ENCODE measurements at places on chromosomes 12 and 14.

DNA sequence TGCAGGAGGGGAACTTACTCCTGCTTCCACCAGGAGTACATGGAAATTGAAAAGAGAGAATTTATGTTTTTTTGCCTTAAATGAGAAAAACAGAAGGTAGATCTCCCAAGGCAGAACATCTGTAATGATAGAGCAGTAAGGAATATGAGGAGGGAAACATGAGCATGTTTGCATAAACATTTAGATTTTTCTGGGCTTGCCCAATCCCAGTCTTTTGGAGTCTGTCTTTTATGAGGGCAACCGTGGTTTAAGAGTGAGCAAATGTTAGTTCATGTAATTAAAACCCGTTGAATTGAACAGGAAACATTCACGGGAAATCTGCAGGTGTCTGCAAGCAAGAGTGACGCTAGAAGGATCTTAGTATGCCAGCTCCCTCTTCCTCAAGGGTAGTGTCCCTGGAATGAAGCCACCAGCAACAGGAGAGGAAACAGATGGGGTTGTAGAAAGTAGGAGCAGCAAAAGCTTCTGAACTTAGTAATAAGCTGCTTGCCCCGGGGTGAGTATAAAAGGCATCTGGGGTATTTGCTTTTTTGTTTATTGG is 79.3 kb downstream of the ARF6 start:
- no peak for DNase-seq

DNA sequence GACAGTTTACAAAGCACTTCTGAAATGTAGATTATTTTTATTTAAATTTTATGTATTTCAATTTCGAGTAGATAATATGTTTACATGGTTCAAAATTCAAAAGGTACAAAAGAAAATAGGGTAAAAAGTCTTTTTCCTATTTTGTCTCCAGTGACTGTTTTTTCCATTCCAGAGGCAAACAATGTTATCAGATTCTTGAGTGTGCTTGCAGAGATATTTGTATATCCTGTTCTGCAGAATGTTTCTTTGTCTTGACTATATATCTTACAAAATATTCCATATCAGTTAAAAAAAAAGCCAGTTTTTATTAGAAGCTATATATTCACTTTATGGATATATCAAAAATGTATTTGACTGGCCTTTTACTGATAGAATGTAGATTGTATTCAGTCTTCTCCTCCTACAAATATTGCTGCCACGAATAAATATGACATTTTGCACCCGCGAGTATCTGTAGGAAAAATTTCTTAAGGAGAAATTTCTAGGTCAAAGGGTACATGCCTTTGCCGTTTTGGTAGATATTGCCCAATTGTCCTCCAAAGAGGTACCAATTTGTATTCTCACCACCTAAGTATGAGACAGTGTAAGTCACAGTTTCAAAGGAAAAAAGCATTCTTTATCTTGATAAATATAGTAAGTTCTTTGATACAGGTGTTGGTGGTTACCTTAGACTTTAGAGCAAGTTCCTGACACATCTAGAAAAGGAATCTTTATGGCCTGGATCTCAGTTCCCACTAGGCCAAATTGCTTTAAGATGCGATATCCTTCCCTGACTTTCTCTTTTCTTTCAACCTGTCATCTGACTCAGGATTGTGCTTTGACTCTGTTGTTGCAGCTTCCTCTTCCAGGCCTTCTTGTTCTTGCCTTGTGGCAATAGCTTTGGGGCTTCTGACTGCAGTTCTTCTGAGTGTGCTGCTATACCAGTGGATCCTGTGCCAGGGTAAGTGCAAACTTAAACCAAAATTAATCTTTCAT is 2.3 kb downstream of the KLRG1 start:
- no peak for DNase-seq

GRCh38 chr12:81518638-81519037 is 240.5 kb downstream of the PPFIA2 start:
- DNase-seq, result no peak

DNA sequence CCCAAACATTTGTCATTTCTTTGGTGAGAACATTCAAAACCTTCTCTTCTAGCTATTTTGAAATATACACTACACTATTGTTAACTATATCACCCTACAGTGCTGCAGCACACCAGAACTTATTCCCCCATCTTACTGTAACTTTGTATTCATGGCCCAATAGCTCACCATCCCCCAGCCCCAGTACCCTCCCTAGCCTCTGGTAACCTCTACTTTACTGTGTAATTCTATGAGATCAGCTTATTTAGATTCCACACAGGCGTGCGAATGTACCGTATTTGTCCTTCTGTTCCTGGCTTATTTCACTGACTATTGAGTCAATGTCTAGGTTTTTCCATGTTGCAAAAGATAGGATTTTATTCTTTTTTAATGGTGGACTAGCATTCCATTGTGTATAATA is 469.0 kb downstream of the TMEM132D start:
- no peak for DNase-seq

GRCh38 chr12:90216815-90217214 is 508.2 kb upstream of the ATP2B1 start:
- DNase-seq, result no peak

- DNase-seq, result no peak
Measured at GRCh38 chr12:2562400-2562799, 232.4 kb upstream of the FKBP4 start.

GRCh38 chr12:100681074-100681473 is 107.6 kb downstream of the GAS2L3 start:
- no peak for DNase-seq

GRCh38 chr12:85441025-85441424 is 161.0 kb downstream of the ALX1 start:
- DNase-seq, result no peak

DNA sequence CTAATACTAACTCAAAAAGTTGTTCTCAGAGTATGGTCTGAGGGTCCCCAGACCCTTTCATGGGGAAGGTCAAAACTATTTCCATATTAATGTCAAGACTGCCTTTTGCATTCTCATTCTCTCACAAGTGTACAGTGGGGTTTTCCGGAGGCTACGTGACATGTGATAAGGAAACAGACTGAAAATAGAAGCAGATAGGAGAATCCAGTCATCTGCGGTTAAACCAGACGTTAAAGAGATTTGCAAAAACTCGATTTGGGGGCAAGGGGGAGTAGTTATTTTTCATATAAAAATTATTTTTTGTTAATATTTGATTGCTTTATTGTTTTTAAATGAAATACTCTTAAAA is 1.0 kb upstream of the NAP1L1 start:
- DNase-seq, result no peak

DNA sequence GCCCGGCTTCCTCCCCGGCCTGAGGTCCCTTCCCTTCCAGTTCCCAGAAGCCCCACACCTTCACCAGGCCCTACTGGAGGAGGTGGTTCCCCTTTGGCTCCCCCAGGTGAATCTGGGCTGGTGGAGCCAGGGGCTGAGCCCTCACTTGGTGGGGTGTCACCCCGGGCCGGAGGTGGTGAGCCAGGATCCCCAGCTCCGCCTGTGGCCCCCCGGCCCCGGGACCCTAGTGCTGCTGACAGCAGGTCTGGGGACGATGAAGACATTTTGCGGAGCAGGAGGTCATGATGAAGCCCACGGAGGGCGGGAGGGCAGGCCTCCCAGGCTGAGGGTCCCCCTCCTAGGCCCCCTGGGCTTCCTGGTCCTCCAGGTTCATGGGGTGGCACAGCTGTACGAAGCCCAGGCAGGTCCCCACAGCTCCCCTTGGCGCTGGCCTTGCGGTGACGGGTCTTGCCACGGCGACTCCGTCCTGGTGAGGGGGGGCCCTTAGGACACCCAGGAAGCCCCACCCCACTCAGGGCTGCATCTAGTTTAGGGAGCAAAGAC is 16.6 kb downstream of the MAP3K12 start:
- DNase-seq, result no peak

DNA sequence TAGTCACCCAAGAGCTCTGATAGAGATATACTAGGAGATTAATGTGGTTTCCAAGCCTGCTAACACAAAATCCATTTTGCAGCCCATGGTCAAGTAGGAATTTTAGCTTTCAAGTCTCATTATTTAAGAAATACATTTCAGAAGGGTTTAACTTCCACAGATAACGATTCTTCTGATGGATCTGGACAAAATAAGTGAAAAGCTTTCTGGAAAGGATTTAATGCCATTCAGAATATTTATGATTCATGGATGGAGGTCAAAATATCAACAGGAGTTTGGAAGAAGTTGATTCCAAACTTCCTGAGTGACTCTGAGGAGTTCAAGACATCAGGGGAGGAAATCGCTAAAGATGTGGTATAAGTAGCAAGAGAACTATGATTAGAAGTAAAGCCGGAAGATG is 214.6 kb downstream of the ATXN7L3B start:
- no peak for DNase-seq

DNA sequence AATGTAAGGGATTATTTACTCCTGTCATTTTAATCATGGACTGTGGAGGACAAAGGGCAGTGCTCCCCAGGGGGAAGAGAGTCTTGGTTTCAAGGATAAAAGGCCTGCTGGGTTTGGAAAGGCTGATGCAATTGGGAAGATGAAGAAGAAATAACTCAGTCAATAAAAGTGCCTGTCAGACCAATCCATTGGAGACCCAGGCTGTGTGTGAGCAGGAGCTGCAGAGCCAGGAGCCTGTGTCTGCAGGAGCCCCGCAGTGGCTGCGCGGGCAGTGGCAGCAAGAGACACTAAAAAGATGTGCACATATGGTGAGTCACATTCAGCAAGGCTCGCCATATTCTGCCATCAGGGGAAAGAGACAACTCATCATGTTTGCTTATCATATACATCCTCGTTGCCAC is 90.4 kb downstream of the CRACR2A start:
- no peak for DNase-seq

GRCh38 chr14:104898870-104899510 is 25.7 kb upstream of the PLD4 start:
- DNase-seq, result no peak

- no peak for DNase-seq
Measured at GRCh38 chr12:12447837-12448236, 91.0 kb downstream of the BORCS5 start.

GRCh38 chr14:103056322-103057027 is 874 bp downstream of the CDC42BPB start:
- peak; percentile 73 for DNase-seq

DNA sequence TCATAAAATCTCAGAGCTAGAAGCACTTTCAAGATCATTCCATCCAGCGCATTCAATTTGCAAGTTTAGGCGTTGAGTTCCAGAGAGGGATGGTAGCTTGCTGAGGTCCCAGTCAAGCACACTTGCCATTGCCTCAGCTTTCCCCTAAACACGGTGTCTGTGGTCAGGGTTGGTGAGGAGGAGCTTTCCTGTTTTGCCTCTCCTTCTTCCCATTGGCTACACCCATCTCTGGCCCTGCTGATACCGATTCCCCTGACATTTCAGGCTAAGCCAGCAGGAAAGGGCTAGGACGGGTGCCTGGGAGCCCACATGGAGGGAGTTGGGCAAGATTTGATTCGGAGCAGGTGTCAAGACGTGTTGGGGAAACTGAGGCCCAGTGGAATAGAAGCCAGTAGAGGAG is 9.1 kb downstream of the NFATC4 start:
- DNase-seq, result no peak

Data from HTR-8/SVneo (cell line).